Epithelial cell of esophagus (primary cell): ENCODE measurements at places on chromosomes 6 and 20.

GRCh38 chr6:43724914-43725642 is 37.5 kb upstream of the MRPS18A start:
- peak; percentile 95 for DNase-seq

DNA sequence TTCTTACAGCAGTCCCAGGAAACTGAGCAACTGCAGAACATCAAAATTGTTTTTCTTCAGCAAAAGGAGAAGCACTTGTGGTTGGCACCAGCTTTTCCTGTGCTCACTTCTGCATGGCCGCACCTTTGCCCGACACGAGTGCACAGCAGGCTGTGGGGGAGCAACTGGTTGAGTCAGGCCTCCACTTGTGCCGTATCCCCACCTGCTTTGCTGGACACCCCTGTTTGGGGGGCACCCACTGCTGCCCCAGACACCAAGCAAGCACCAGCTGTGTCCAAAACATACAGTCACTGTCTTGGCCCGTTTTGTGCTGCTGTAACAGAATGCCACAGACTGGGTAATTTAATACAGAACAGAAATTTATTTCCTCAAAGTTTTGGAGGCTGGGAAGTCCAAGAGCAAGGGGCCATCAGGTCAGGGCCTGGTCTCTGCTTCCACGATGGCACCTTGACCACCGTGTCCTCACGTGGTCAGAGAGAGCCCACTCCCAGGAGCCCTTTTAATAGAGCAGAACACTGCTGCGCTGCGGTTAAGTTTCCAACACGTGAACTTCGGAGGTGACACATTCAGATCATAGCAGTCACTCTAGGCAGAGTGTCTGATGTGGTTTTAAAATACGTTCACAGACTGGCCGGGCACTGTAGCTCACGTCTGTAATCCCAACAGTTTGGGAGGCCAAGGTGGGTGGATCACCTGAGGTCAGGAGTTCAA is 8.7 kb upstream of the GMEB2 start:
- DNase-seq = no peak

GRCh38 chr20:34942301-34942700 is 13.3 kb downstream of the GSS start:
- no peak for DNase-seq

- peak; percentile 54 for DNase-seq
Measured at GRCh38 chr6:6981681-6982322, 126.0 kb upstream of the RREB1 start.

DNA sequence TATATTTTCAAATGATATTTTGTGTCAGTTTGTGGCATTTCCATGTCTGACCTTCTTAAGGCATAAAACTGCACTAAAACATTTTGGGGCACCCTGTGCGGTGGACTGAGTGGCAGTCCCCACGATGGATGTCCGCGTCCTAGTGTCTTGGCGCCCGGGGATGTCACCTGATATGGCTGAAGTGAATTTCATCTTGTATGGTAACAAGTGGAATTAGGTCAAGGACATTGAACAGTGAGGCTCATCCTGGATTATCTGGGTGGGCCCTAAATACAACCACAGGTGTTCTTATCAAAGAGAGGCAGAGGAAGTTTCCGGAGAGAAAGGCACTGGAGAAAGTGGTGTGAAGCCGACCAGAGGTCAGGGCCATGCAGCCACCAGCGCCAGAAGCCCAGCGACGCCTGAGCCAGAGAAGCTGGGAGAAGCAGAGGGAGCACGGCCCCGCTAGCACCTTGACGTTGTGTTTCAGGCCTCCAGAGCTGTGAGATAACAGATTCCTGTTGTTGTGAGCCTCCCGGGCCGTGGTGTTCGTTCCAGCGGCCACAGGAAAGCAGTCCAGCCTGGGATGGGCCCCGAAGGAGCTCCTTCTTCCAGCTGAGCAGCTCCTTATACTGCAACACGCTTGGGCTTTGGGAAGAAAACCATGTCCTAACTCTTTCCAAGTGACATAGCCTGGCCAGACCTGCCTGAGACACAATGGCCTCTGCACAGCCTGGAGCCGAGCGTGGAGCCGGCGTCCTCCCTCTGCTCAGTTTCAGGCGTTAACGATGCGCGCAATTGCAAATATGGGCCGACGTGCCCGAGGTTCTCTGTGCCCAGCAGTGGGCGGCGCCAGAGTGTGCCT is 22.5 kb downstream of the THBS2 start:
- DNase-seq = no peak

- peak; percentile 68 for DNase-seq
Measured at GRCh38 chr6:1787894-1788293, 178.2 kb downstream of the FOXC1 start.

GRCh38 chr6:25449774-25450173 is 170.6 kb downstream of the CARMIL1 start:
- DNase-seq = no peak

- DNase-seq = no peak
Measured at GRCh38 chr6:38236631-38237030, 403.1 kb downstream of the BTBD9 start.

DNA sequence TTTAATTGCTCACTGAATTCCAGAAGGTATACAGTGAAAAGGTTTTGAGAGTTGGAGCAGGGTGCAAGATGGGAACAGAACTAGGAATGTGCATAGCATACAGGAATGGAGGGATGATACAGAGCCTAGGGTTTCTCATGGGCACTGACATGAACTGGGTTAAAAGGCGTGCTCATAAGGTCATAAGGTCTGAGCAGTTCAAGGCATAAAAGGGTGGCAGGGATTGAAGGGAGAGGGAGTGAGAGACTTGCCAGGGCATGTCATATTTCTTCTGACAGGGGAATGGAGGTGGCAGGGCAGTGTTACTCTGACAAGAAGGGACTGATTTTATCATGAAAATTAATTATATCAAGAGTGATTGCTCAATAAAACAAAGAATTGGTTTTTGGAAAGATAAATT is 4.7 kb downstream of the MLIP start:
- peak; percentile 48 for DNase-seq

GRCh38 chr6:34242252-34243130 is 5.8 kb downstream of the HMGA1 start:
- no peak for DNase-seq

DNA sequence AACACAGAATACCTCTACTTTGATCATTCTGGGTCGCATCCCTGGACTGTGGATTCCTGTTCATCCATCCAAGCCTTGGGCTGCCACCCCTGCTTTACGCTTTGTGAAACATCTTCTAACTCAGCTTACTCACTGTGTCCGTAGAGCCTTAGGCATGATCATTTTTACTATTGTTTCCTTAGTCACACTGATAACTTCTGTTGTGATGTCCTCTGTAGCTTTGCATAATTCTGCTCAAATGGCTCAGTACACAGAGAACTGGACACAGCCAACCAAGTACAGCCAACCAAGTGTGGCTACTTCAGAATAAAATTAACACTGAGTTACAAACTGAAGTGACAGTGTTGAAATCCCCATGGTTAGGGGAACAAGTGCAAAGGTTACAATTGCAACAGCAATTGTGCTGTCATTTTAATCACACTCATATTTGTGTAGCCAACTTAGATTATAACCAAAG is 8.6 kb upstream of the FKBP1A start:
- DNase-seq = no peak

- DNase-seq = no peak
Measured at GRCh38 chr20:44070139-44070900, 116.7 kb downstream of the JPH2 start.

- DNase-seq = peak; percentile 21
Measured at GRCh38 chr20:61558726-61559125, 306.7 kb downstream of the CDH4 start.

DNA sequence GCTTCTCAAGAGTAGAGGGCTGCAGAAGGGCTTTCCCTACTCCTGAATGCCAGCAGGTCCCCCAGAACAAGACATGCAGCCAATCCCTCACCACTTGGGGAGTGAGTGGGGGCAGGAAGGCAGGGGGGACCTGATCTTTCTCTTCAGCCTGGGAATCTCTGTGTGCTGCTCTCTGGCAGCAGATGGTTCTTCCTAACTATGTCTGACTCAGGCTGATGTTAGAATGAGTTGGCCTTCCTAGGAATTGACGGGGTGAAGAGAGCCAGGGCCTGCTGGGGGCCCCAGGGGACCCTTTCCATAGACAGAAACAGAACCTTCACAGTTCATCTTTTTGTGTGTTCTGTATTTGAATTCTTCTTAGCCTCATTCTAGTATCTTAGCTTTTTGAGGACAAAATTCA is 29.0 kb upstream of the TCP11 start:
- peak; percentile 35 for DNase-seq
